ENCODE measurements at places on chromosomes 2 and 18.

DNA sequence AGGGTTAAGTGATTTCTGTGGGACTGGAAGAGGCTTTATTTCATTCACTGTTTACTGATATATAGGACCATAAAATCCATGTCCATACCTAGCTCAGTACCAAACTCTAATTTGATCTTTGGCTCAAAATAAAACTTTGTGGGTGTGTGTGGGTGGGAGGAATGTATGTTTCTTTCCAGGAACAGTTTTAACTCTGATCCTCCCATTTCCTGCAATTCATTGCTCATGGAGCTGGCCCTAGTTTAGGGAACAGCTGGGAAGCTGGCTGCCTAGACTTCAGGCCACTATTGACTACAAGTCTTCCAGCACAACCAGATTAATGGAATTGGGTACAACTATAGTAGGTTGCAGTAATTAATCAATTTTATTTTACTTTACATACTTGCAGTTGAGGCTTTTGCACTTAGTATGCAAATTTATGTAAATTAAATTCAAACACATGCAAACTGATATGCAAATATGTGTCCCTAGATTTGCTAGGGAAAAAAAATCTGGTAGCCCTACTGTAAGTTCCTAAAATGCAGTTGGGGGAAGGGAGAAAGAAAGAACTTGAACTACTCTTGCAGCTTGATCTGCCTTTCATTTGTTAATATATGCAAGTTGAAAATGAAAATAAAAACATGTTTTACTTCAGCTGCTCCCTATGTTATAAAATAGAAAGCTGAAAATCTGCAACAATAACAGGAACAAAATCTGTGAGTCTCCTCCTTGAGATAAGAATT is 1070.3 kb upstream of the CELF4 start:
- DNase-seq: no peak

DNA sequence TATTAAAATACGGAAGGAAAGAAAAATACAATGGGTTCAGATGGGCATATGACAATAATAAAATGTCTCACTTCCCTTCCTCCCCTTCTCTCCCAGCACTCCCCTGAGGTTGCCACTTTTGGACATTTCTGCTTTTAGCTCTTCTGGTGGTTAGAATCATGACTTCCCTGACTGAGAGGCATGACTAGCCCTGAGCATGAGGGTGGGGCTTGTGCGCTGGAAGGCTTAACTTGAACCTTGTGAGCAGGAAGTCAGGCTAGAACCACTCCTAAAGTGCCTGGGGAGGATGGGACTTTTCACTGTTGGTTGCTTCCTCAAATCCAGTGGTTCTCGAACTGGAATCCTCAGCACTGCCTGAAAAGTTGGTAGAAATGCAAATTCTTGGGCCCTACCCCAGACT is 19.7 kb upstream of the ARHGAP25 start:
- DNase-seq: no peak

DNA sequence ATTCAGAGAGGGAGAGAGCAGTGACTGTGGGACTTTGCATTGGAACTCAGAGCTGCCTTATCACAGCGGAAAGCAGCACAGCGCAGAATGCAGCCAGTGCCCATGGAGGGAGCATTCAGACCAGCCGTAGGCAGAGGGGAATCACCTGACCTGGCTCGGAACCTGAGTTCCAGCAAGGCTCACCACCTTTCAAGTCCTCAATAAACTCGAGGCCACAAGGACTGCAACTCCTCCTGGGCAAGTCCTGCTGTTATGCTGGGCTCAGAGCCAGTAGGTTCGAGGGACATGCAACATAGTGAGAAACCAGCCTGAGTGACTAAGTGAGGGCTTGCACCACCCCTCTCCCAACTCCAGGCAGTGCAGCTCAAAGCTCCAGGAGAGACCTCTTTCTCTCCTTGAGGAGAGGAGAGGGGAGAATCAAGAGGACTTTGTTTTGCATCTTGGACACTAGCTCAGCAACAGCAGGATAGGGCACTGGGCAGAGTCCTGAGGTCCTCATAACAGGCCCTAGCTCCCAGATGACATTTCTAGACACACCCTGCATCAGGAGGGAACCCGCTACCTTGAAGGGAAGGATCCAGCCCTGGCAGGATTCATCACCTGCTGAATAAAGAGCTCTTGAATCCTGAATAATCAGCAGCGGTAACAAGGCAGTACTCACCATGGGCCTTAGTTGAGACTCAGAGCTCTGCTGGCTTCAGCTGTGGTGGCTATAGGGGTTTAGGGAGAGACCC is 136.8 kb upstream of the OTOS start:
- DNase-seq: no peak

DNA sequence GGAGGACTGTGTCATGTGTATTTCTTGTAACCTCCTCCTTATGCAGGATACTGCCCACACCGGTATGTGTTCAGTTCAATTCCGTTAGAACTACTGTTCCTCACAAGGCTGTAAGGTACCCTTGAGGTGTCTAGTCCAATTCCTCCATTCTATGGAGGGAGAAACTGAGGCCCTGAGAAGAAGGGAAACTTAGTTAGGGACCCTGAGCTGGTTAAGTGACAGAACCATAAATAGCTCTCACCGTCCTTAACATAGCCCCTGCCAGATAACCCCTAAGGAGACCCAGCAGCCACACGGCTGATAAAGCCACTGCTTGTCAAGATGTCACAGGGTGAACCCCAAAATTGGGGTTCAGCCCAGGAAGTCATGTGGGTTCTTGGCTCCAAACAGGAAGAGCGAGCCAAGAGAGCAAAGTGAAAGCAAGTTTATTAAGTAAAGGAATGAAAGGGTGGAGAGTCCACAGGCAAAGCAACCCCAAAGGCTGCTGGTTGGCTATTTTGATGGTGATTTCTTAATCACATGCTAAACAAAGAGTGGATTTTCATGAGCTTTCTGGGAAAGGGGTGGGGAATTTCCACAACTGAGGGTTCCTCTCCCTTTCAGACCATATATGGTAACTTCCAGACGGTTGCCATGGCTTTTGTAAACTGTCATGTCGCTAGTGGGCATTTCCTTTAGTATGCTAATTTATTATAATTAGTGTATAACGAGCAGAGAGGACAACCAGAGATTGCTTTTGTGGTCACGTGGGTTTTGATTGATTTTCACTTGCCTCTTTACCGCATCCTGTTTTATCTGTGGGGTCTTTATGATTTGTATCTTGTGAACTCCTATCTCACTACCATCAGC is 83.4 kb upstream of the RTN4 start:
- DNase-seq: no peak

DNA sequence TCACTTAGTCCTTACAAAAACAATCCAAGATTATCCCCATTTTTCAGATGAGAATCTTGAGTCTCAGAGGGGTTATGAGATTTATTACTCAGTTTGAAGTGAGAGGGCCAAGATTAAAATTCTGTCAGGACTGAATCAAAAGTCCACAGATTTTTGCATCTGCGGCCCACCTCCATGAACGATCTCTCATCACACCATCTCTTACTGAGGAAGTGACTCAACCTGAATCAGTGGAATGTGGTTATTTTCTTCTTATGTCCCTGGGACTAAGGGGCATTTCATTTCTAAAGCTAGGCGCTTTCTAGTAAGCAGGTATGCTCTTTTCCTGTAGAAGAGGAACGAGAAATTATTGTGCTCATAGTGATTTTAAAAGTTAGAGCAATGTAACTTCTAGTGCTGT is 360.3 kb upstream of the SPHKAP start:
- no peak for DNase-seq

GRCh38 chr2:147501968-147502367 is 342.9 kb upstream of the ACVR2A start:
- DNase-seq: no peak

GRCh38 chr2:199956062-199956380 is 639 bp downstream of the MAIP1 start:
- no peak for DNase-seq

Measured in GOT3 (cell line).